Lower leg skin (tissue), 4 donors: ENCODE measurements at places on chromosomes 13 and 19.

GRCh38 chr19:46660551-46661019 lies 397 bp downstream of the DACT3 start:
- DNase-seq = no peak

GRCh38 chr13:33639158-33639557 lies 178.8 kb upstream of the RFC3 start:
- no peak for DNase-seq

GRCh38 chr19:6060600-6061375 lies 49.5 kb downstream of the RFX2 start:
- DNase-seq = no peak

GRCh38 chr13:98450539-98451111 lies 126.3 kb downstream of the STK24 start:
- no peak for DNase-seq

DNA sequence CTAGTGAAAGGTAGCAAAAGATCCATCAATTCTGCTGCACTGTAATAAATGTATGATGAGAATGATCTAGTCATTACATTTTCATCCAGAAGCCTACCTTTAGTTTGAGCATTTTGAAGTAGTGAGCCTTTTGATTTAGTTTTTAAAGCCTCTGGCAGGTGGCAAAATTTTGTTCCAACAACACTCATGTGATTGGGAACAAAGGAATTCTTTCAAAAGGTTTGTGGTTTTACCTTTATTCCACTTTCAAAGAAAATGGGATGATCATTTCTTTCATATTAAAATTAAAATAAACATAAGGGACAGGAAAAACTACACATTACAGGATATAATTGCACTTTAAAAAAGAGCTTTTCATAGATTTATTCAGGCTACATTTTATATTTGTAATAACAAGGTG lies 260.2 kb downstream of the DACH1 start:
- DNase-seq = no peak

DNA sequence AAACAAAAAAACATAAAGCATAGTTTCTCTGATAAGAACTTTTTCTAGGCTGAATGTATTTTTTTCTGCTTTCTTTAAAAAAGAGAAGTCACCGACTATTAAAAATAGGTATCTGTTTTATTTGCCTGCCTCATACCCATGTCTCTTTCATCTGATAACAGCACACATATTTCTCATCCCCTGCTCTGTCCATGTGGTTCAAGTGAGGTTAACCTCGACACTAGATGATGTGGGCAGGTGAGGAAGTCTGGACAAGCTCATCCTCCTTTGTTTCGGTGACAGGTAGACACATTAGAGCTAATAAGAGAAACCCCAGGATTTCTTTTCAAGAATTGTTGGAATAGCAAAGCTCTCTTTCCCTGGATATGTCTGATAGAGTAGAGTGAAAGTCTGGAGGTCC lies 222.7 kb downstream of the GPC5 start:
- DNase-seq = no peak

DNA sequence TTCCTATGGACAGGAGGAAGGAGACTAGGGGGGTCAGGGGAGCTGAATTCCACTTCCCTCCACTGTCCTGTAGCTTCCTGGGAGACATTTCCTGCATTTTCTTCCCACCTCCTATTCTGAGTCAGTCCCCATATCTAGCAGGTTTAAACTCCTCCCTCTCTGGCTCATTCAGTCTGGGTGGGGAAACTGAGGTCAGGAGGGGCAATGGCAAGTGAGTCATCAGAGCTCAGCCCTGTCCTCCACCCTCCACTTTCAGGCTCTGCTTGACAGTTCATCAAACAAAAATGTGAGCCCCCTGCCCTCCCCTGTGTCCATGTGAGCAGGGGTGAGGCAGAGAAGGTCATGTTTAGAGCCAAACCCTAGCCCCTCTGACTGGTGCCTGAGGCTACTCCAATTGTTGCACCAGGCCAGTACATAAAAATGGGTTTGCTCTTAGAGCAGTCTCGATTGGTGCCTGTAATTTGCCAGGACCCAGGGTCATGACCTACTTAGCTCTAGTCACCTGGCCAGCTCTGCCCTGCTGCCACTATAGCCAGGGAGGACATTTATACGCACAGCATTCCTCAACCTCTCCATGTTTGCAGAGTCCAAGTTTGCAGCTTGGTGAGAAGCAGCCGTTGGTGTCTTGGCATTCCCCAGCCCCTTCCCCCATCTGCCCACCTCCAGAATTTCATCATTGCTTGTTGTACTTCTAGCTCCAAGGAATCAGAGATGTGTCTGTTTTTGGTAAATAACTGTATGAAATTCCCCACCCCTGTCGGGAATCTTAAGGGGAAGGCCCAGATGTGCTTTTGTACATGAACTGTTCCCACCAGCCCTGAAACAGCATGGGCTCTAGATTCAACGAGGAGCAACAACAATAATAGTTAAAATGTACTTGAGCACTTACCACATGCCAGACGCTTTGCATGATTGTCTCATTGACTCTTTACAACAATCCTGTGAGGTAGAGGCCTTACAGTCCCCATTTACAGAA lies 20.7 kb downstream of the SAMD4B start:
- DNase-seq = peak; percentile 62

- DNase-seq = no peak
Observed at GRCh38 chr13:59409211-59409610, 754.5 kb downstream of the DIAPH3 start.

GRCh38 chr13:90448466-90449037 lies 898.9 kb upstream of the MIR17HG start:
- no peak for DNase-seq

DNA sequence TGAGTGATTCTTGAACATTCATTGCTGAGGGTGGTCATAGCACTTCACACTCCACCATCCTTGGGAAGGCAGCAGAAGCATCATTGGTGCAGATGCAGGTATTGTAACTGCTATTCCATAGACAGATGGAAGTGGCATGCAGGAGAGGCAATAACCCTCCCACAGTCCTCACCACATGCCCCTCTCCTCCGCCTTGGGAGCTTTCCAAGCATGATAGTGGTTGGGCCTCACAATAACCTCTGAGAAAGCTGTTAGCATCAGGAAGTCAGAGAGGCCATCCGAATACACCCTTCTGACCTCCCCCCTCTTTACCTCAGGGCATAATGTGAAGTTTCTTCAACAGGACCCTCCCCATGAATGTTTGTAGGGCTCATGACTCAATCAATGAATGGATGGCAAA lies 177.9 kb downstream of the KATNAL1 start:
- no peak for DNase-seq

- DNase-seq = no peak
Observed at GRCh38 chr13:95494082-95494681, 58.3 kb upstream of the CLDN10 start.

DNA sequence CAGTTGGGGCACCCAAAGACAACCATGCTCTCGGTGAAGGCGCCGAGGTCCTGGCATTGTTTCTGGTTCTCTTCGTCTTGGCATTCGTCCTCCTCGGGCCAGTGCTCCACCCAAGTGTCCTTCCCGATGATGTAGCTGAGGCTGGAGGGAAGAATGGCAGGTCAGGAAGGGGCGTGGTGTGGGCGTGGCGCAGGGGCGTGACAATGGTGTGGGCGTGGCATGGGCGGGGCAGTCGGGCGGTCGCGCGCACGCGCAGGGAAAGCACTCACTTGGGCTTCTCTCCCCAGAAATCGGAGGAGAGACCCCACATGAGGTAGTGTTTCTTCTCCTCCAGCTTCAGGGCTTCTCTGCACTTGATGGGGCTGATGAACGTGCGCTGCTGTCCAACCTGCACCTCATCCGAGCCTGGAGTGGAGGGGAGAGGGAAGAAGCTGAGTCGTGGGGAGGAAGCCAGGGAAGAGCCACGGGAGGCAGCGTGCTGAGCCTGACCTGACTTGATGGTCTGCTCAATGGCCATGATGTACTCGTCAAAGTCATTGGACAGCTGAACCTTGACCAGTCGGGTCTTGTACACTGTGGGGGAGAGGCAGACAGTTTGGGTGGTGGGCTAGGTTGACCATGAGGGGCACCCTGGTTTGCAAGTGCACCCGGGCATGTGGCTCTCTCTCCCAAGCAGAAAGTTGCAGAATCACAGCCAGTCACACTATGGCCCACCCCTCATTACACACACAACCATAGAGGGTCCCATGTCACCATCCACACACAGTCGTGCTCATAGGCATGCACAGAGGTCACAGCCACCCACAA lies 8.1 kb upstream of the TNFSF14 start:
- no peak for DNase-seq

DNA sequence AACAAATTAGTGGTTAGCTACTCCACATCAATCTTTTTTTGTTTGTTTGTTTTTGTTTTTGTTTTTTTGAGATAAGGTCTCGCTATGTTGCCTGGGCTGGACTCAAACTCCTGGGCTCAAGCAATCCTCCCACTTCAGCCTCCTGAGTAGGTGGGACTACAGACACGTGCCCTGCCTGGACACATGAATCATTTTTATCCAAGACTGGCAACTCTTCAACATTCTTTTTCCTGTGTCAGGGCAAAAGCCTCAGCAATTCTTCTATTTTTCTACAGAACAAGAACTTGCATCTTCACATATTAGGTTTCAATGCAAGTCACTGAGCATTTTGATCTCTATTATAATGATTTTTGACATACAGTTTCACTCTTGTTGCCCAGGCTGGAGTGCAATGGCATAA lies 76.8 kb upstream of the LRCH1 start:
- no peak for DNase-seq

DNA sequence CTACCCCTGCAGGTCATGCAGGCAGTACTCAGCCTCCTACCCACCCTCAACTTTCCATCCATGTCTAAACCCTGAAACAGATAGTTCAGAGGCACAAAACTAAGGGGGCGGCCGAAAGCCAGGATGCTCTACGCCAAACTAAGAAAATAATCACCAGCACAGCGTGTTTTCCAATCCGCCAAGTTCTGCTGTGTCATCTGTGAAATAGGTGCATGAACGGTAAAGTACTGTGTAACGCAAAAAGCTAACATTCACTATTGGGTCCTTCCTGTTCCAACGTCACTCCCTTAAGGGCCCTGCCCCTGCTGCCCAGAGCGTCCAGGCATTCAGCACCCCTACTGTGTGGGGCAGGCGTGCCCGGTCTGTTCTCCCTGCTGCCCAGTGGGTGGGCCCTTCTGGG lies 12.2 kb upstream of the TIMM44 start:
- DNase-seq = no peak

DNA sequence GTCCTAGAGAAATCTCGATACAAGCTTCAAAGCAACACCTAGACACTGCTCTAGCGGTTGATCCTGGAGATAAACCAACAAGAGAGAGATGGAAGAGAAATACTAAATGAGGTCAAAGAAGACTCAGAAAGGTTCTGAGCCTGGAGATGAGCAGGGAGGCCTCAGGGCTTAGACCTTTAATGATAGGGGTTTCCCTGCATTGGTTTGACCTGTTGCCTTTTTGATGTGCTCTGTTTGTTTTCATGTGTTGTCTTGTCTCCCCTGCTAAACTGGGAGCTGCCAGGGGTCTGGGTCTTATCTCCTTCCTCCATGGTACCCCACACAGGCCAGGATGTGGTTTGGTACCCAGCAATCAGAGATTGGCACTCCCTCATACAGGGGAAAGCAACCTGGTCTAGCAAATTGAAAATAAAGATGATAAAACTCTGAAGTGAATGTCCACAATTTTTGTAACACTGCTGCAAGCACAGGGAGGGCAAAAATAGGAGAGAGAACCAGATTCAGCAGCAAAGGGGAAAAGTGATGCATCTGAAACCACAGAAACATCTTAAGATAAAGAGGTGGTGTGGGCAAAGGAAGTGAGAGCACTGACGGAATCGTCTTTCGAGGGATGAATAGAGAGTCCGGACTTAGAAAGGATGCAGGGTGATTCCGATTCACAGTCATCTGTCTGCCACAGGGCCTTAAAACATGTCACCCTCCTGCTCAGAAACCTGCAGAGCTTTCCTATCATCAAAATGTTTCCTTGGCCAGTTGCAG lies 3.5 kb downstream of the FFAR2 start:
- no peak for DNase-seq

GRCh38 chr13:50449465-50449864 lies 394.0 kb downstream of the DLEU7 start:
- DNase-seq = no peak

DNA sequence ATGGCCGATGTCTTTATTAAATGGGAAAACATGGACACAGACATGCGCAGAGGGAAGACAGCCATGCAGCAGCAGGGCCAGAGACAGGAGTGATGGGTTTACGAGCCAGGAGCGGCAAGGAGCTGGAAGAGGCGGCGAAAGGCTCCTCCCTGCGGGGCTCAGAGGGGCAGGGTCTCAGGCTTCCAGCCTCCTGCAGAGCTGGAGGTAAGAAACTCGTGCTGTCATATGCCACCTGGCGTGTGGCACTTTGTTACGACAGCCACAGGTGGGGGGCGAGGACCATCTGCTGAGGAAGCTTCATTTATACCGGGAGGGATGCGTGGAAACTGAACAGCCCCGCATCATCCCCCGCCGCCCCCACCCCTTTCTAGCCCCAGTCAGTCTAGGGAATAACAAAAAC lies 52.0 kb upstream of the SPACA7 start:
- no peak for DNase-seq

GRCh38 chr19:45824531-45825262 lies 9.6 kb upstream of the RSPH6A start:
- DNase-seq = no peak

DNA sequence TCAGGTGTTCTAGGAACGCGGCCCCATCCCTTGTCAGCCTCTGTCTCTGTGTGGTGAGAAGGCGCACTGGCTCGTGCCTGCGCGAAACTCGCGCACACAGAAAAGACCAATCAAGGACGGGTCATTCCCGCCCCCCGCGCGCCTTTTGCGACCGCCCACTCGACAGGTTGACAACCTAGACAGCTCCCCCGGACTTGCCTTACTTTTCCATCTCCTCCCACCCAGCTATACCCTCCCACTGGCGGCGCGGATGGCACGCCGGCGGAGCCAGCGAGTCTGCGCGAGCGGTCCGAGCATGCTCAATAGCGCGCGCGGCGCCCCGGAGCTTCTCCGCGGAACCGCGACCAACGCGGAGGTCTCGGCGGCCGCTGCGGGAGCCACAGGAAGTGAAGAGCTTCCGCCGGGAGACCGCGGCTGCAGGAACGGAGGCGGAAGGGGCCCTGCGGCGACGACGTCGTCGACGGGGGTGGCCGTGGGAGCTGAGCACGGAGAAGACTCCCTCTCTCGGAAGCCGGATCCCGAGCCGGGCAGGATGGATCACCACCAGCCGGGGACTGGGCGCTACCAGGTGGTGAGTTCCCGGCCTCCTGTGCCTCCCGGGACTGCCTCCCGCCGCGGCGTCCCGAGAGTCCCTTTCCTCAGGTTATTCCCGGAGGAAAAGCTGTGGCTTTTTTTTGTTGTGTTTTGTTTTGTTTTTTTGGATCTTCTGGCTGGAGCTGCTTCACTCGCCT lies at the start of gene NDFIP2:
Gene NDFIP2 (plus strand): TSS at position 202 of the 731 bp plus-strand sequence. CDS start 49 bp downstream, at position 251.
- peak; percentile 95 for DNase-seq

- DNase-seq = no peak
Observed at GRCh38 chr13:113863524-113864272, at the start of gene GAS6. Gene GAS6, minus strand, starts transcription at chr13:113864076. Its CDS starts 156 bp downstream, at chr13:113863920.

GRCh38 chr19:29260477-29261317 lies 47.7 kb upstream of the UQCRFS1 start:
- peak; percentile 46 for DNase-seq

DNA sequence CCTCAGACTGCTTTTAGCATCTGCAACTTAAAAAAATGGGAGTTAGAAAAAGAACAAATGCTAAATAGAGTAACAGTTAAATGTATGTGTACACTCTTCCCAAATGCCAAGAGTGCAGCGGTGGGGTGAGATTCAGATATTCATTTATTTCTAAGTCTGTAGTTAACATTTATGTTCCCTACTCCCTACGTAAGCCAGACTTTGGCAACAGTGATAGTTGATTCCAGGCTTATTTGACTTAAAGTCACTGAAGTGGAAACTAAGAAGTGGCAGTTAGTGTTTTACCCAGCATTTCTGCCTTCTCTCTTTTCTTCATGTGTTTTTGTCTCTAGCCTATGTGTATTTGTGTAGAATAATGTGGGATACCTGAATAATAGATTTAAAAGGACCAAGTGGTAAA lies 4.5 kb downstream of the MIR17HG start:
- no peak for DNase-seq
